GF-D8 (cell line): ENCODE measurements at places on chromosomes 1 and 21.

GRCh38 chr1:43978551-43979260 lies at the start of gene B4GALT2:
Gene B4GALT2 (plus strand): TSS chr1:43979210. CDS start chr1:43981161, 1,951 bp downstream.
- DNase-seq, result no peak

DNA sequence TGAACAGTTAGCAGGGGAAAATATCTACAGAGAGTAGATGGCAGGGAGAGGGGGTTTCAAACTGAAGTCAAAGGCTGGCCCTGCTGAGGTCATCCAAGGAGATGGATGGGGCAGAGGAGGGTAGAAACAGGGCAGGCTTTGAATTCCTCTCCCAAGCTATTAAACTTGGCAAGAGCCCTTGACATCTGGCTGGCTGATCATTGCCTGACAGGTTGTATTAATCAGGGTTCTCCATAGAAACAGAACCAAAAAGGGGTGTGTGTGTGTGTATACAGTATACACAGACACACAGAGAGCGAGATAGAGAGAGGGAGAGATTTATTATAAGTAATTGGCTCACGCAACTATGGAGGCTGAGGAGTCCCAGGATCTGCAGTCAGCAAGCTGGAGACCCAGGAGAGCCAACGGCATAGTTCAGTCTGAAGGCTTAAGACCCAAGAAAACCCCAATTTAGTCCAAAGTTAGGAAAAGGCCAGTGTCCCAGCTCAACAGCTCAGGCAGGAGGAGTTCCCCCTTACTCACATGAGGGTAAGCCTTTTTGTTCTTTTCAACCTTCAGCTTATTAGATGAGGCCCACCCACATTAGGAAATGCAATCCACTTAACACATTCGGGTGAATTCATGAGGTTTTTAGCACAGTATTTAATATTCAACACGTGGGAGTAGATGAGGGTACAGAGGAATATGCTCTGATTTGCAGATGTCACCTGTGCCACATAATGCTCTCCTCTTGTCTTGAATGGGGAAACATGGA lies 46.7 kb upstream of the HAO2 start:
- DNase-seq, result no peak

DNA sequence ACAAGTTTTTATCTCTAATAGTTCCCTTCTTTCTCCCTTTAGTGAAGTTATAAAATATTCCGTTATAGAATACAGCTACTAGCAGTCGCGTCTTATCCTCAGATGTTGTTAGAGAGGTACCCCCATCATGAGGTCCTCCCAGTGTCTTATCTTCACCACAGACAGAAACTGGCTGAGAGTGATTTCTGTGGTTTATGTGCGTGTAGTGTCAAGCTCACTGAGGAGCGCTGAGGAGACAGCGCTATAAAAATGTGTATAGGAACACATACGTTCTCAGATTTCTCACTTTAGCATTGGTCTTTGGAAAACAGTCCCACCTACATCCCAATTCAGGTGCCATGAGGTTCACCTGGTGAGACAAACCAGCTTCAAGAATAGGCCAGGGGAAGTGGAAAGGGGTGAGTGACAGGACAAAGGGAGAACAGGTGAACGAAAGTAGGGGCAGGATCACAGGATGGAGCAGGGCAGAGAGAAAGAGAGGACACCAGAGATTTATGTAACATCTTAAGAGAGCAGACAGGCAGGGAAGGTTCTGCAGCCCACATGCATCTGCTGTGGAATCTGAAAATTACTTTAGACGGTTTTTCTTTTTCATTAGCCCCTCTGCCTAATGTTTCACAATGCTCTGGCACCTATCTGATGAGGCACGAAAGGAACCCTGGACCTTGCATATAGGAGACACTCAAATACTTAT lies 2.7 kb upstream of the PLEKHO1 start:
- no peak for DNase-seq

DNA sequence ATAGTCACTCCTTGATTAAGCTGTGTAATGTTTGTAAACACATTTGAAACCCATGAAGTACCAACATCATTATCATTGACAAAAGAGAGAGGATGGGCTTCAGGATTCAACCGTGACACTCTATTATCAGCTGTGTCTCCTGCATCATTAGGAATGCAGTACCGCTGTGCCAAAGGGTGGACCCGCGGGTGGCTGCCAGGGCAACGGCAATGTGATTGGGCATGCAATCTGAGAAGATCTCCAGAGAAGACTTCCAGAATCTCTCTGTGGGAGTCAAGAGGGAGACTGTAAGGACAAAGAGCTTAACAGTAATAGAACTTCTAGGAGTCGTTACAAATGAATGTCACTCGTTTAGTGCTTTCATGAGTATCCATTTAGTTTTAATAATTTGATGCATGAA lies 97.9 kb downstream of the USH2A start:
- DNase-seq, result no peak

- no peak for DNase-seq
These were observed 31.9 kb downstream of the ZMYM1 start for GRCh38 chr1:35111106-35111505.

DNA sequence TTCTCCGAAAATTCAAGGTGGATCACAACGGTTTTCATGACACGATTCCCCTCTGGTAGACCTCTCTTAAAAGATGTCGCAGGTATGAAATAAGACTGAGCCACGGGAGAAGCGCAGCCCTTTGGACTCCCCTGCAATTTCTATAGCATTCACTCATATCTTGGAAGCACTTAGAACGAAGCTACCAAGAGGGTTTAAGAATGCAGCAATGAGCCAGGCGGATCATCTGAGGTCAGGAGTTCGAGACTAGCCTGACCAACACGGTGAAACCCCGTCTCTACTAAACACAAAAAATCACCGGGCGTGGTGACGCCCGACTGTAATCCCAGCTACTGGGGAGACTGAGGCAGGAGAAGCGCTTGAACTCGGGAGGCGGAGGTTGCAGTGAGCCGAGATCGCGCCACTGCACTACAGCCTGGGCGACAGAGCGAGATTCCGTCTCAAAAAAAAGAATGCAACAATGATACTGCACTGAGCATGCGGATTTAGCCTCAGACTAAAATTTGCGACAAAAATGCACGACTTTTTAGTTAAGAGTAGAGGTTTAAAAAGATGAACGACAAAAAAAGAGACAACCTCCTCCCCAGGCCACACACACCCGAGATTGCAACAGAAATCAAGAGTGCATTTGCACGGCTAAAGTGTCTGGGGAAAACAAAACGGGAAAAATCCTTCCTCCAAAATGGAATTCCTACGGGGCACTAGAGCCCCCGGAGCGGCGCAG lies 743 bp downstream of the TOMM20 start:
- no peak for DNase-seq
